Stimulated activated CD4-positive, alpha-beta T cell treated with anti-CD3 and anti-CD28 coated beads, Interleukin-15, amount 100 ng/mL, for 24 hours (primary cell): ENCODE measurements at places on chromosomes 7 and 10.
A peak's percentile ranks its signal among the peaks of the same experiment; 100 is the strongest.

DNA sequence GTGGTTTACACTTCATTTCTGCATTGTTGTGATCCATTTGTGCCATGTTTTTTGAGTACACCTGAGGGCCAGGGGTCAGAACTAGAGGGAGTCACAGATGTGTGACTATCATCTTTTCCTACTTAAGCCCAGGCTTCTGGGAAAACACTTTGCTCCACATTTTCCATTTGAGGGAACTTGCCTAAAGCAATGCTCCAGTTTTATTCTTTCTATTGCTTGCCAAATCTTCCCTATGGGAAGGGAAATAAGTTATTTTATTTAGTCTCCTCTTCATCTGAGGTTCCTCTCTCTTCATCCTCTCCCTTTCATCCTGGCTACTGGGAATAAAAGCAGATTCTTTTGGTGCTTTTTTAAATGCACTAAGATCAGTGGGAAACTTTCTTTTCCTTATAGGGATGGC is 179.9 kb upstream of the PRSS58 start:
- DNase-seq, result no peak

DNA sequence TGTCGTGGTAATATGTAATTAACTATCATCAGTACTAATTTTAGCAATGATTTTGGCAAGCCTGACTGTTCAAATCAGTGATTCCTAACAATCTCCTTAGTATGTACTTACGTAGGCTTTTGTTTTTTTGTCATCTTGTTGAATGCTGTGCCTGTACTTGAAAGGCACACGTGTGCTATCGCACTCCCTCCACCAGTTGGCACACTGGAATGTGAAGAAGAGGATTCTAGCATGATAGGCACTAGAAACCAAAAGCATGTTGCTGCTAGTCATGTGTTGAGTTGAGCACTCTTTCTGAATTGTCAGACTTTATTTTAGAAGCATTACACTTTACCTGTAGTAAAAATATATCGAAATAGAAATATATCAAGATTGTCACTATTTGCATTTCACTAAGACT is 59.1 kb downstream of the TASOR2 start:
- DNase-seq, result no peak

DNA sequence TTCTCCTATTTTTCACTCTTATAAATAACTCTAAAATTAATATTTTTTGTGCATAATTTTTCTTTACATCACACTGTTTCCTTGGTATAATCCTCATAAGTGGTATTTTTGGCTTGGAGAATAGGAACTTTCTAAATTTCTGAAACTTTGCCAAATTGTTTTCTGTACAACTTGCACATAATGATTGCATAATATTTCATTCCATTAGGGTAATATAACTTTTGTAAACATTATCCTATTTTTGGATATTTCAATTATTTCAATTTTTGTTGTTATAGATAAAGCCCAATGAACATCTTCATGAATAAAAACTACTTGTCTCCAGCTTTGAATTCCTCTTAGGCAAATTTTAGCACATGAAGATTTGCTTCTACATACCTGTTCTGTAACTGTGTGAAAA is 135.9 kb downstream of the ELAPOR2 start:
- DNase-seq, result no peak

DNA sequence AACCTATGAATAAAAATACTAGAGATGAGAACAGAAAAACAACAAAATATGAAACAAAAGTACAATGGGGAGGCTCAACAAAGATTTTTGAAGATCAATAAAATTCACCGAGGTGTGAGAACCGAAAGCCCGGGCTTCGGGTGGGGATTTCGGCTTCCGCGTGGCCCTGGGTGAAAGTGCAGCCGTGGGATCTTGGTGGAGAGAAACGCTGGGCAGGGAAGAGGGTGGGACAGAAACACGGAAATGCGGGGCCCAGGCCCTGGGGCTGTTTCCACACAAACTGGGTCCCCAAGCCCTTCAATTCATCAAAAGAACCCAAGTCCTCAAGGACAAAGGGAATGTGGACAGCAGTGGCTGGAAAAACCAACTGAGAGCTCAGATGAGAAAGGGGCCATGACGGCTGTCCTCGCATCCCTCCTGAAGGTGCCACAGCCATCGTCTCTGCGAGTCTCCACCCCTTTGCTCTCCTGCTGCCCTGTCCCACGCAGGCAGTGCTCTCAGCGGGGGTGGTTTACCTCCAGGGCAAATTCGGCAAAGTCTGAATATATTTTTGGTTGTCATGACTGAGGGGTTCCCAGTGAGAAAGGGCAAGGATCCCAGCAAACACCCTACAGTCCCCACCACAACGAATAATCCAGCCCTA is 19.7 kb downstream of the FOXL3 start:
- DNase-seq, result no peak

GRCh38 chr7:111647881-111648280 is 85.6 kb upstream of the IMMP2L start:
- DNase-seq, result no peak

- no peak for DNase-seq
Observed at GRCh38 chr10:124886195-124886594, 55.7 kb upstream of the ZRANB1 start.

- DNase-seq, result no peak
Observed at GRCh38 chr7:114567416-114567815, 152.8 kb downstream of the FOXP2 start.

GRCh38 chr10:88110822-88111221 is 247.4 kb downstream of the PTEN start:
- no peak for DNase-seq

- DNase-seq, result no peak
Observed at GRCh38 chr10:42983591-42983990, 93.3 kb upstream of the RET start.

DNA sequence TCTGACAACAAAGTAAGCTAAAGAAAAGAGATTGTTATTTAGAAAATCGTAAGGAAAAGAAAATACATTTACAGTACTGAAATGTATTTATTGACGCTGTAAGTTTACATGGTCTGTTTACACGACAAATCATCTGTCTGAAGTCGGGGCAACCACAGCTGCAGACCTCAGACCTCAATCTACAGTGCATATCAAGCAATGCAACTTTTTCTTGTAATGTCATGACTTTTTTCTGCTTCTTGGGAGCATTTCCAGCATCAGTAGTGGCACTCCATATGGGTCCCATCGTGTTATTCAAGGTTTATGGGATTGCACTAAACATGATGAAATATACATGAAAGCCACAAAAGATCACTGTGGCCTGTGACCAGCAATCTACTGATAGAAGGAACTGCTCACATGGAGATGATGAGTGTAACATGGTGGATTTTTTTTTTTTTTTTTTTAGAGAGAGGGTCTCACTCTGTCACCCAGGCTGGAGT is 77.1 kb downstream of the MTPN start:
- DNase-seq, result no peak

- no peak for DNase-seq
Observed at GRCh38 chr10:118944959-118945633, 84.4 kb upstream of the NANOS1 start.

DNA sequence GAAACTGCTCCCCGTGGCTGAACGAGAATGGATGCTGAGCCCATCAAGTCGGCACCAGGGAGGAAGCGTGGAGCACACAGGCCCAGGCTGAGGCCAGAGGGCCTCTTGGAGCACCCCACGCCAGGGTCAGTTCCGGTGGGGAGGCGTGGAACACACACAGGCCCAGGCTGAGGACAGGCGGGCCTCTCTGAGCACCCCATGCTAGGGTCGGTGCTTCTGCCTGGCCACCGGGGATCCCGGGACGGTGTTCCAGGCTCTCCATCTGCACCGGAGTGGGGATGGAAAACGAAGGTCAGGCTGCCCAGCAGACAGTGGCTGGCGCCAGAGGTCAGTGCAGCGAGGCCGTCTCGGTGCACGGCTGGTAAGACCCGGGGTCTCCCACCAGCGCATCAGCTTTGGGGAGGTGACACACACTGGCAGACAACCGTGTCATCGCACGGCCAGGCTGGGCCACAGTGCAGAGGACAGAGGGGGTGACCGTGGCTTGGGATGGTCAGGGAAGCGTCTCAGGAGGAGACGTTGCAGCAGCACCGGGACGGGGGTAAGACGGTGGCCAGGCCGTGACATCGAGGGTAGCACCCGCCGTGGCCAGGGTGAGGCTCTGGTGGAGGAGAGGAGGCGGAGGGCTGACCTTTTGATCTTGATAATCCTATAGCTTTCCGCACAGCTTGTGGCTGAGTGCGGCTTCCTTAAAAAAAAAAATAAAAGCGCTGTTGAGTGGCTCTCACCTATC is 203.9 kb downstream of the ELFN1 start:
- no peak for DNase-seq

DNA sequence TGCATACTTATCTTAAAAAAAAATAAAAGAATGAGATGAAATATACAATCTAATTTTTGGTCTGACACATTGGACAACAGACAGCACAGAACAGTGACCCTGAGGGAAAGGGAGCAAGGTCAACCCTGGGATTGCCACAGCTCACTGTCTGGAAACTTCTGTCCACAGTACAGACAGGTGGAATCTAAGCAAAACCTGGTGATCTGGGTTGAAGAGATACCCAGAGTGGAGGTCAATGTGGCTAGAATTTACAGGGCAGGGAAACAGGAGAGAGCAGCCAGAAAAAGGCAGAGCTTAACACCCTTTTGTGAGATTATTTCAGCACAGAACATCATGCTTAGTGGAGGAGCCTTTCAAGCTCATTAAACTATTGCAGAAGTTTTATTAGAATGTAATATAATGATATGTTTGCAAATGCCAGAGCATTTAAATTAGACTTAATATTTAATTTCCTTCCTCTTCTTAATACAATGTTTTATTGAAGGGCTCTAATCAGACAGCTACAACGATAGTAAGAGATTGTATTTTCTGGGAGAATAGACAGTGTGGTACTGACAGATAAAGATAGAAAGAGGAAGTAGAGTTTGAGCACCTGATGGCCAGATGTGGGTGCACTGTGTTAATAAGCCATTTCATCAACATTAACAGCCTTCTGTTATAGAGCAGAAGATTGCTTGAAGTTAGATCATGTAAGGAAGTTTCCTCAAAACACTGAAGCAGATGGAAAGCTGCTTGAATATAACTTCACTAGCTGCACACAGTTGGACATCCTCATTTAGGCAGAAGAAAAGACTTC is 309.4 kb downstream of the HGF start:
- no peak for DNase-seq

GRCh38 chr7:111083413-111083812 is 7.5 kb upstream of the LRRN3 start:
- DNase-seq, result peak; percentile 44

- peak; percentile 16 for DNase-seq
Observed at GRCh38 chr10:33211106-33211878, 123.2 kb downstream of the NRP1 start.

DNA sequence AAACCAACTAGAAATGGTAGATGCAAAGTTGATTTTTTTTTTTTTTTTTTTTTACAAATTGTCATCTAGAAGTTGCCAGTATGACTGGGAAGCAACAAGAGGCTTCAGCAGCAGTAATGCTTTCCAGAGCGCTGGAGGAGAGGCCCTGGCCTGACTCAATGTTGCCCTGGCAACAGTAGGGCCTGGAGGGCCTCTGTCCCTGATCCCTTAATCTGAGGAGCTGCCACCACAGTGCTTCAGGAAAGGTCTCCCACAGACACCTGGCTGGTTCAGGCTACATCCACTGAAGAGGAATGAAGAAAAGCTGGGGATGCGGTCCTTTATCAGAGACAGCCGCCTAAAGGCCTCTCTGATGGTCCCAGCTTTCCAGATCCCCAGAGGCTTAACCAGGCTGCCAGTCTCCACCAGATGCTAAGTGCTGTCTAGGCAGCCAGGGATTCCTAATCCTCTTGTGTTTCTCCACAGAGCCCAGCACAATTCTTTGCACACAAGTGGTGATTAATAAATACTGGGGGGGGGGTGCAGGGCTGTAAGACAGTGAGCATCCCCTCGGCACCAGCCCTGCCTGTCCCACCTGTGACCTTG is 33.7 kb downstream of the ZNF777 start:
- no peak for DNase-seq

GRCh38 chr10:84008878-84009277 is 130.4 kb upstream of the GHITM start:
- DNase-seq, result peak; percentile 59

DNA sequence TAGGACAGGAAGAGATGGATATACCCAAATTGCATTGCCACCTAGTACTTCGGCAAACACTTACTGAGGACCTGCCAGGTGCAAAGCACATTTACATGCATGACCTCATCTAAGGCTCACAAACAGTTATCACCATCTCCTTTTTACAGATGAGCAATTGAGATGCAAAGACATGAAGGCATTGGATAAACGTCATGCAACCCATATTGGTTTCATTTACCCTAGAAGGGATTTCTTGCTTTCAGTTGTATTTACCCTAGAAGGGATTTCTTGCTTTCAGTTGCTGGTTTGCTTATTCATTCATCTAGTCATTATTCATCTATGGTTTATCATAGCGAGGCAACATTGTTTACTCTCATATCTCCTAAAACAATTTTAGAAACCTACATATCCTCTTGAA is 52.2 kb downstream of the STEAP1B start:
- DNase-seq, result no peak

DNA sequence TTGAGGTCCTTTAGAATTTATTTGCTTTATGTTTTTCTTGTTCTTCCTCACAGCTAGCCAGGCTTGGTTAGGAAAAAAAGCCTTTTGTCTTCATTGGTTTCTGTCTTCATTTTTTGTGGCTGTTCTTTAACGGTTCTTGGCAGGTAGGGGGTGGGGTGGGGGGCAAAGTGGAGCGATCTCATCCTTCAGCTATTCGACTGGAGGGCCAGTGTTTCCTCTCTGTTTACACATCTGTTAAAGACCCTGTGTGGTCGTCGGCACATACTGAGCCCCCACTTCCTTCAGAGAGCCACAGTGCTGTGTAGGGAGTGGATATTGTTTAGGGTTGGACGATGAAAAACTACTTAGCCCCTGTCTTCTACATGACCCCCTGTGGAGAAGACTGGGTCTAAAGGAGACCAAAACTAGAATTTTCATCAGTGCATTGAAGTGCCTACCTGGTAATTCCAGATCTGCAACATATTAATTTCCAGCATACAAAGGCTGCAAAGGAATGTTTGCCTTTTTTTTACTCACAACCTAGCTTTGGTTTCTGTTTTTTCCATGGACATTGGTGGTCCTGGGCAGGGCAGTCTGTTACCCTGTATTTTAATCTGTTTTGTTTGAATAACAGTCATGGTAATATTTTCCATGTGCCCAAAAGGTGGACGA is 29.0 kb downstream of the PRPF18 start:
- no peak for DNase-seq

- no peak for DNase-seq
Observed at GRCh38 chr10:2619472-2619871, 447.9 kb upstream of the PFKP start.

- no peak for DNase-seq
Observed at GRCh38 chr7:123787220-123788007, 38.6 kb upstream of the WASL start.

GRCh38 chr10:99531696-99532593 is 797 bp upstream of the NKX2-3 start:
- DNase-seq, result no peak
